ENCODE measurements at places on chromosomes 6 and 20.

DNA sequence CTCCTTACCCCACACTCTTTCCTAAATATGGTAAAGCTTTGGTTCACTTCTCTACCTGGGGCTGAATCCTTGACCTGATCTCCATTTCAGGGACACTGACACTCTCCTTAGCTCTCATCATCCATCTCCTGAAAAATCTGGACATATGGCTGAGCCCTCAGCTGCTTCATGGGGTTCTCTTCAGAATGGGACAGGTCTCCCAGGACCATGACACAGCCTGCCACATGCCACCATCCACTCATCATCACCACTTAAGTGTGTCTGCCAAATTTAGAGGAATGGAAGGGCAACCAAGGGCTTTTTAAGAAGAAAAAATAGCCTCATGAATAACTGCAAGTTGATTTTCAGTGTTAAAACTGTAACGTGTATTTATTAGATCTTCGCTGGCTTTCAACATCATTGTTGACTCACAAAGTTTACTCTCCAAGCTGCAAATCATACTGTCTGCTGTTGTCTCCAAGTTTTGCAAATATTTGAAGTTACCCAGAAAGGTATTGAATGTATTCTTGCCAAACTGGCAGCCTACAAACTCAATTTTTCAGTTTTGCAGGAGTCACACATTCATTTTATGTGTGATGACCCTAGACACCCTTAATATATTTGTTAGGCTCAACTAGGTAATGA, 41.1 kb downstream of the HS3ST5 start:
- no peak for DNase-seq

DNA sequence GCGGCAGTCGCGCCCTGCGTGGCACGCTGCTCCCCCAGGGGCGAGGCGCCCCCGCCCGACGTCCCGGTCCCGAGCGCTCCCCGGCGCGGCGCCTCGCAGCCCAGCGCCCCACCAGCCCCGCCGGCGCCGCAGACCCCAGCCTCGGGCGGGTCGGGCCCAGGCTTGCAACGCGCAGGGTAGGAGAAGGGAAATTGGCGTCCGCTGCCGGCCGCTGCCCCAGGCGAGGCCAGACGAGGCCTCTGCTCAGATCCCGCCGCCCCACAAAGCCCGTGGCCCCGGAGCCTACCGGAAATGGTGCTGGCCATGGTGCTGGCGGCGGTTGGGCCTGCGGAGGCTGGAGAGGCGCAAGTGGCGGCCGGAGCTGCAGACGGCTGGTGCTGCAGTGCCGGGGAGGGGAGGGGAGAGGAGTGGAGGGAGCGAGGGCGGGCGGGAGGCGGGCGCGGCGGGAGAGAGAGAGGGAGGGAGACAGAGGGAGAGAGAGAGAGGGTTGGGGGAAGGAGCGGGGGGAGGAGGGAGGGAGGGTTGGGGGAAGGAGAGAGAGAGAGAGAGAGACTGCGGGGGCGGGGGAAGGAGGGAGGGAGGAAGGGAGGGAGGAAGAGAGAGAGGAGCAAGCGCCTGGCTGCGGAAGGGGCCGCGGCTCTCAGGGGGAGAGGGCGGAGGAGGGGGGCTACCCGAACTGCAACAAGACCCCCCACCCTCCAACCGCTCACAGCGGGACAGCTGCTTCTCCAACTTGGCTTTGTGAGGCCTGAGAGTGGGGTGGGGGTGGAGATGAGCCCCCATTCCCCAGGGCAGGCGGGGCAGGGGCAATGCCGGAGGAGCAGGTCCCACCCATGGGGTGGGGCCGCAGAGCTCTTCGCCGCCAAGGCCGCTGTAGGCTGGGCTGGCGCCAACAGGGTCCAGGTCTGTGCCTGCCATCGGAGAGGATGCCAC, at the start of gene STMN3:
Gene STMN3 (minus strand): TSS at position 384 of the 933 bp plus-strand sequence. CDS start 79 bp downstream, at position 305.
- no peak for DNase-seq

- DNase-seq: no peak
These were observed 113.8 kb downstream of the TAF4 start for GRCh38 chr20:61951695-61952533.

GRCh38 chr6:165178056-165178455, 131.3 kb downstream of the C6orf118 start:
- no peak for DNase-seq

GRCh38 chr6:78768271-78768670, 99.1 kb upstream of the IRAK1BP1 start:
- no peak for DNase-seq

- no peak for DNase-seq
These were observed 9.8 kb upstream of the MAPK13 start for GRCh38 chr6:36120539-36120938.

Data from stimulated activated CD8-positive, alpha-beta memory T cell treated with anti-CD3 and anti-CD28 coated beads, Interleukin-7, amount 100 ng/mL, for 24 hours (primary cell).